ENCODE measurements at places on chromosomes 6 and 20. TPM values are rescaled to one million over a fixed set of nuclear protein-coding genes. Genes with fewer than 3 reads are reported as not detected.

DNA sequence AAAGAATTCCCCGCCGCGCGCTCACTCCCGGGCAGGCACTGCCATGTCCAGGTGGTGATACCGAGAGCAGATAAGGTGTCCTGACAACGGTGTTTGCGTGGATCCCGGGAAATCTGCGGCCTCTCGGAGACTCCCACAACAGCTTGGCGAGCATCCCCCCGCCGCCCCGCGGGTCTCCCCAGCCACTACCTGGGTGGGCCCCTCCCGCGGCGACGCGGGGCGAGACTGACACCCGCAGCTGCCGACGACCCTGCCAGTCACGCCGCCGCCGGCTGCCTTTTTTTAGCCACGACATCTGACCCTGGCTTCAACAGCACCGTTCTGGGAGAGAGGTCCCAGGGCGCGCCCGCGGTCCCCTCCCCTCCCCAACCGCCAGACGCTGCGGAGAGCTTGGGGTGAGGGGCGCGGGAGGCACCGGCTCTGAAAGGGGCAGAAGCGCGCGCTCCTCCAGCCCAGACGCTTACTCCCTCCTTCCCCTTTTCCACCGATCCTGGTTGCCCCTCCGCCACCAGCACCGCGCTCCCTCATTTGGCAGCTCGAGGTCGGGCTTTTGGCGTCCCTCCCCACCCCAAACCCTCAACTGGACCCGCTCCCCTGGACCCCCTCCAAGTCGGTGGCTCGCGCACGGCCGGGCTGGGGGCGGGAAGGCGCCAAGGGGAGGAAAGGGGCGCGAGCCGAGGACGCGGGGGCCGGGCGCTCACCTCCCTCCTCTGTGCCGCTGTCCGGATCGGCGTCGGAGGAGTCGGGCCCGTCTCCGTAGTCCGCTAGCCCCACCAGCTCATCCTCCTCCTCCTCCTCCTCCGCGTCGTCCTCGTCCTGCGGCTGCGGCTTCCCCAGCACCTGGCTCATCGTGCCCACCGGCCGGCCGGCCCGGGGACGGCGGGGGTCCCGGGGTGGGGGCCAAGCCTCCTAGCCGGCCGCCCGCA is 665 bp downstream of the RRAGD start:
- peak; percentile 69 for DNase-seq

DNA sequence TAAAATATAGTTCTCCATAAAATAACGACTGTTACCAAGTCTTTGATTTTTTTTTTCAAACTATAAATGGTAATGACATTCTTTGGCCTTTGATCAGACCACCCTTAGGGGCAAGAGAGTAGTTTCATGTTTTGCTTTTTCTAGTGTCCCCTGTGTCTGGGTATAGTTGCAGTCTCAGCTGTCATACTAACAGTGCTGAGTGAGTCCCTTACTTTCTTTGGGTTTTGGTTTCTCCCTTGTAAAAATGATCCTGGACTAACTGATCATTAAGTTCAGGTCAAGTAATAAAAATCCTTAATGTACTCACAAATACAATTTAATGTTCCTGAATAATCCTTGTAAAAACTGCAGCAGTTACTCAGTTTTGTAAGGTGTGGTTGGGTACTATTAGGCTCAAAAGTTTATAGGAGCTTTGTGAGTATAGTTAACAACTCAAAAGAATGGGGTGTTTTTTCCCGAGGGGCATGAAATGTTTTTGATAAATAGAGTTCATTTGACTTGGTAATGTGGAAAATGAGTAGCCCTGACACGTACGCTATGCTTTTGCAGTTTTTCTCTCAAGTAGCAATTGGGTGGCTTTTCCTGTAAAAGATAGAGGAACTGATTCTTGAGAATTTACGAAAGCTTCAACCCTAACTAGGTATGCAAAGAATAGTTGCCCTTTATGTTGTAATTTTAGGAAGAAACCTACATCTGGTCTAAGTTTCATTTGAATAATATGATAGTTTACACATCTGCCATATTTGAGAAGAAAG is 6.2 kb downstream of the PTPN1 start:
- DNase-seq, result no peak

DNA sequence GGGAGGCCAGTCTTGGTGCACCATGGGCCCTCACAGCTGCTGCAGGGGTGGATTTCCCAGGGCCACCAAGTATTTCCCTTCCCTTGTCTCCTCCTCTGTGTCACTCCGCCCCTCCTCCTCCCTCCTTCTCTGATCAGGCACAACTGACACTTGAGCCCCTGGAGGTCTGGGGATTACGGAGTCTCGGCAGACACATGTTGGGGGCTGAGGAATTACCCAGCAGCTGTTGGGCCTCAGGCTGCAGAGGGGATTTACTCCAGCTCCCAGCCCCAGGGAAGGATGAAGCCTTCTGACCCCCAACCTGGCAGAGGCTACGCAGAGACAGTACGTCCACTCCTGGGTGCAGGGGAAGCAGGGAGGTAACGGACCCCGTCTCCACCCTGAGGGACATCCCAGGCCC is 420.5 kb upstream of the SULF2 start:
- DNase-seq, result no peak

GRCh38 chr6:100701728-100702127 is 179.4 kb downstream of the ASCC3 start:
- no peak for DNase-seq

DNA sequence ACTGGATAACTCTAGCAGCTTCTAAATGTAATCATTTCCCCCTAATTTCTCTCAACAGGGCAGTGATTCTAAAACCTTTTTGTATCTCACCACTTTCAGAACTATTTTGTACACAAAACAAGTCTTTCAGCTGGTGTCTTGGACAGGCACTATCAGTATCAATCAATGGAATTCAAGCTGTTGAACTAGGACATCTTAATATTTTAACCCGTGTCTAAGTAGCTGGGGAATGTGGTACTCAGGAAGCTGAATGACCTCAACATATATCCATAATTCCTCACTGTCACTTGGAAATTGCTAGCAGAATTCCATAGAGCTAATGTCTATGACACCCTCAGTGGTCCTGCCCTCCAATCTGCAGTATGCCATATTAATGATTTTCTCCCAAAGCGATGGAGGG is 24.5 kb downstream of the ADAT2 start:
- no peak for DNase-seq

GRCh38 chr6:215335-216034 is 76.8 kb upstream of the DUSP22 start:
- no peak for DNase-seq

- DNase-seq, result no peak
These were observed 44.9 kb downstream of the SNAI1 start for GRCh38 chr20:50027611-50028105.

- peak; percentile 42 for DNase-seq
These were observed 12.8 kb downstream of the NFATC2 start for GRCh38 chr20:51529758-51530157.

DNA sequence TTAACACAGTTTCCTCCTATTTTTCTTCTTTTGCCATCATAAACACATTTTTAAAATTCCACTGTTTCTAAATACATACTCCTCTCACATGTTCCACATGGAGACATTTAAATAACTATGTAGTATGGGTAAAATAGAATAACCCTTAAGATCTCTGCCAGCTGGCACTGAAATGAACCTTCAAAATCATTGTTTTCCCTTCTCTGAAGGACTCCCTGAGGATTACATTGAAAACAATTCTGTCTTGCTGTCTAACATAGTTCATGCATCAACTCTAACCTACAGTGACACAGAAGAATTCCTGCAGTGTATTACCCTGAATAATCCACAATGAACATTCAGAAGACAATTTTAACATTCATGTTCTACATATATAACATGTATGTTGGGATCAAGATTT is 1361.8 kb upstream of the CITED2 start:
- peak; percentile 6 for DNase-seq

DNA sequence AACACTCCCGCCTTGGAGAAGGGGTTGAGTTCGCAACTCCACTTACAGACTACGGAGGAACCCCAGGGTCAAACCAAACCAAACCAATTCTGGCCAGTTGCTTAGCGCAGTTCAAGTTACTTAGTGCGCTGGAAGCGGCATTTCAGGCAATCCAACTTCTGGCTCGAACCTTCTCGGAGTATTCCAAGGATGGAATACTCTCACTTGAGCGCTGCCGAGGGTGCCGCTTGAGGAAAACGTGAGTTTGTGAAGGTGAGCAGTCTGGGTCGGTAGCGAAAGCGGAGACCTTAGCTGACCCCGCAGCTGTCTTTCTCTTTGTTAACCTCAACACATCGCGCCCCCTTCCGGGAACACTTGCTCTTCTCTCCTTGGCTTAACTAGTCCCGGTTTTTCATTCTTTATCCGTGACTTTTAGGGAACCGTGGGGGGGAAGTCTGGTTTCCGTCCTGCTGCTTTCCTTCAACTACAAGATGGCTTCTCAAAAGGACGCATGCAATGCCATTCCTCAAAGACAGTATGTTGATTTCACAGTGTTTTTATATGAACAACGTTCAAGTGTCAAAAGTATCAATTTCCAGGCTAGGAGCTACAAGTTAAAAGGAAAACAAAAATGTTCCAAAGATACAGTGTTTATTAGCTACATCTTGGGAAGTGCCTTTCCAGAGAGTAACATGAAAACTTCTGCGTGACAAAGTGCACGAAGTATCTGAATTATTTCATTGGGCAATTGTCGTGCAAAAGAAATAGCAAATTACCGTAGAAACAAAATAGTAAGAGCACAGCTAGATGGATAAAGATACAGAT is 741 bp upstream of the PNISR start:
- peak; percentile 73 for DNase-seq

GRCh38 chr20:13238001-13238653 is 17.1 kb downstream of the ISM1 start:
- DNase-seq, result no peak

DNA sequence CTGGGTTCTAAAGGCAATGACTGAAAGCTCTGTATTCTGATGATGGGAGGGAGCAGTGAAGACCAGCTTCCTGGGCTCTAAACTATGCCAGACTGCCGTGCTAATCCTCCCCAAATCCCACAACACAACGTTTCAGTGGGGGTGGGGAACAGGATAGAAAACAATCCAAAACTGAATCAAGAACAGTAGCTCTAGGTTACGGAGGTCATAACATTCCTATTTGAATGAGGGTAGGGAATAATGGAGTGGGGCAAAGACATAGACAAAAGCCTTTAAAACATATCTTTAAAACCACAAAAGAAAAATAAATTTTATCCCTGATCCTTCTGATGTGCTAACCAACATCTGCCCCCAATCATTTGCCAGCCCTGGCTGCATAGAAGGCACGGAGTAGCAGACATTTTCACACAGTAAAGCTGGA is 7.8 kb downstream of the USP49 start:
- no peak for DNase-seq

DNA sequence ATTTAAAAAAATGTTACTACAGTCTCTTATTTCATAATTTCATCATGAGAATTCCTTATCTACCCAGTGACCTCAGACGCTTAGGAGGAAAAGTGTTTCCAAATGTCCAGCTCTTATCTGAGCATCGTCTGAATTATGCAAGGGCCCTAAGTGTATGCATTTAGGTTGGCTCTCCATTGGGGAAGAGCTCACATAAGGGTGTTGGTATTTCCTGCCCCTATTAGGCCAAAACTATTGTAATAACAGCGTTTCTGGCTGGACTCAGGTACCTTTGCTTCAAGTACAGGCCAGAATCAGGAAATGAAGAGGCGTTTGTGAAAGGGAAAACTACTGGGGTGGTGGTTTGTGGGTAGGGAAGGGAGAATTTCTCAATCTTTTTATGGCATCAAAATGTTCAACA is 40.4 kb upstream of the SGK1 start:
- no peak for DNase-seq

DNA sequence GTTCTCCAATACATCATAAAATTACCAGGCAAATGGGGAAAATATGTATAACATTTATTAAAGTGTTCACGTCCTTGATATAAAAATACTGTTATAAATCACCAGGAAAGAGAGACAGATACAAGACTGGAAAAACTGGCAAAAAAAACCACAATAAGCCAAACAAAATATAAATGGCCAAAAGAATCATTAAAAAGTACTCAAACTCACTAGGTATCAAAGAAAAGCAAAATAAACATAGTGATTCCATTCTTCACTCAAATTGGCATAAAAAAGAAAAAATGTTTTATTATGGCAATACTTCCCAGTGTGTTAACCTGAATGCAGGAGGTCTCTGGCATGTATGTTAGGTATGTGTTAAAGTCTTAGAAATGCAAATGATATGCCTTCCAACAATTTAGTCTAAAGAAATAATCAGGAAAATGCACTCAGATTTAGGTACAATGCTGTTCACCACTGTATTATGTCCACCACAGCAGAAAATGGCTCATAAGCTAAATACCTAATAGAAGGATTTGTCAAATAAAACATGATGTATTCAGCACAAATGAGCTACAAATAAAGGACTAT is 21.4 kb downstream of the SLC23A2 start:
- DNase-seq, result no peak

DNA sequence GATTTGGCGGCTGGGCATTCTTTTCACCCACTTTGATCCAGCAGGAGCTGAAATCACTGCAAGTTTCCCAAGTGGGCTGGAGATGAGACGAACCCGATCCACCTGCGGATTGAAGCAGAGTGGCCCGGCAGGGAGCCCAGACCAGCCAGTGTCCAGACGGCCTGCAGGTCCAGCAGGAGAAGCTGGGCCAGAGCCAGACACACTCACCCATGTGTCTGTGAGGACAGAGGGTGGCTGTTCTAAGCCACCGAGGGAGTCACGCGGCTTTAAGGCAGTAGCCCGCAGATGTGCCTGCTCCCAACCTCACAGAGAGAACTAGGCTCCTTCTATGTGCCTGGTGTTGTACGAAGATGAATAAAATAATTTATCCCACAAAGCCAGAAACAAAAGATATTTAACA is 200.7 kb downstream of the WDR27 start:
- DNase-seq, result no peak

- no peak for DNase-seq
These were observed 371.4 kb upstream of the ID4 start for GRCh38 chr6:19465760-19466159.

DNA sequence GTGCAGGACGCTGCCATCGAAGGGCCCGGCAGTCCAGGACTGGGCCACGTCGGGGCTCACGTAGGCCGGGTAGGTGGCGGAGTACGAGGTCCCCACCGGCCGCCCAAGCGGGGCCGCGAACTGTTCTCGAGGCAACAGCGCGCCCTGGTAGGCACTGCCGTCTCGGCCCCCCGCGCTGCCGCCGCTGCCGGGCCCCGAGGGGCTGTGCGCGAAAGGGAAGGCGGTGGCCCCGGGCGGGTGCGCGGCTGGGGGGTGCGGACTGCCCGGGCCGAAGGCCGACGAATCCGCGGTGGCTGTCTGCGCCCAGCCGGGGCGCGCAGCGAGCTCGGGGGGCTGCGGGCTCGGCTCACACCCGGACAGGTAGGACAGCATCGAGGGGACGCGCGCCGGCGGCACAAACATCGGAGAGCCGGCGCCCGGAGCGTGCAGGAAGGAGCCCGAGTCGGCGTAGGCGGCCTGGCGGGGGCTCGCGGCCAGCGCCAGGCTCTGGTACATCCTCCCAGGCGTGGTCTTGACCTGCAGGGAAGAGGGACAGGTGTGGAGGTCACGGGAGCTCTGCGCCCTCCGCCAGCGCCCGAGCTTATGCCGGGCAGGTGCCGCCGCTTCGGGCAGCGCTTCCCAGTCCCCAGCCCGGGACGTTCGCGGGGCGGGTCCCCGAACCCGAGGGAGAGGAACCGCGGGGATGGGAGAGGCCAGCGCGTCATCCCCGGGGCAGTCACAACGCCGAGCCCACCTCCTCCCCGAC is 596 bp downstream of the GATA5 start:
- no peak for DNase-seq

GRCh38 chr6:41780551-41781365 is at the start of gene PRICKLE4:
PRICKLE4 (plus strand) TSS chr6:41780782; CDS start chr6:41783474, 2,692 bp downstream.
- peak; percentile 82 for DNase-seq

HRH3 gene
- not detected for total RNA-seq

IPCEF1 gene
- 47.1 TPM for total RNA-seq

RPS6KA2 gene
- total RNA-seq, result 35.1 TPM

EFCAB8 gene
- total RNA-seq, result 0.45 TPM

NRN1 gene
- 0.45 TPM for total RNA-seq
